ENCODE measurements at places on chromosomes 7 and 10.

DNA sequence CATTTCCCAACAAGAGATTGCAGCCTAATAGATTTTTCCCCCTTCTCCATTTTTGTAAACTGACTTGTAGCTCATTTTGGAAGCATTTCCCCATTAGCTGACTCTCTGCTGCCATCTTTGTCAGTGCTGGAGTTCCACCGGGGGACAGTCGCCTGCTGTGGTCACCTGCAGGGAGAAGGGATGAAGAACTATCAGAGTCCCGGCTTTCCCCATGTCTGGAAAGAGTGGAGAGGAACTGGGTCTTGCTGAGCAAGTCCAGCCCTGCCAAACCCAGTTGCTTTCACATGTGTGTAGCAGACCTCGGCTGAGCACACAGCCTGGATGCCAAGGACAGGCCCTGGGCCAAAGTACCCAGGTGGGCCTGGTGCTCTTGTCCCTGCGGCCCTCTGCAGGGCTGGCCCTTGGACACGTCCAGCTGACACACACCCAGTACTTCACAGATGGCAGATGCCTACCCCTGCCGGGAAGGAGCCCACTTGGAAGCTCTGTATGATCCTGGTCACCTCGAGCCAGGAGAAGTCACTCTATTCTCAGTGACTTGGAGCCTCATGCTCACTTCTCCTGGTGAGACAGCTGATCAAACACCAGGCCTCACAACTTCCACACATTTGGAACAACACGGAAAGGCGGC is 157.3 kb upstream of the NPVF start:
- DNase-seq: no peak

DNA sequence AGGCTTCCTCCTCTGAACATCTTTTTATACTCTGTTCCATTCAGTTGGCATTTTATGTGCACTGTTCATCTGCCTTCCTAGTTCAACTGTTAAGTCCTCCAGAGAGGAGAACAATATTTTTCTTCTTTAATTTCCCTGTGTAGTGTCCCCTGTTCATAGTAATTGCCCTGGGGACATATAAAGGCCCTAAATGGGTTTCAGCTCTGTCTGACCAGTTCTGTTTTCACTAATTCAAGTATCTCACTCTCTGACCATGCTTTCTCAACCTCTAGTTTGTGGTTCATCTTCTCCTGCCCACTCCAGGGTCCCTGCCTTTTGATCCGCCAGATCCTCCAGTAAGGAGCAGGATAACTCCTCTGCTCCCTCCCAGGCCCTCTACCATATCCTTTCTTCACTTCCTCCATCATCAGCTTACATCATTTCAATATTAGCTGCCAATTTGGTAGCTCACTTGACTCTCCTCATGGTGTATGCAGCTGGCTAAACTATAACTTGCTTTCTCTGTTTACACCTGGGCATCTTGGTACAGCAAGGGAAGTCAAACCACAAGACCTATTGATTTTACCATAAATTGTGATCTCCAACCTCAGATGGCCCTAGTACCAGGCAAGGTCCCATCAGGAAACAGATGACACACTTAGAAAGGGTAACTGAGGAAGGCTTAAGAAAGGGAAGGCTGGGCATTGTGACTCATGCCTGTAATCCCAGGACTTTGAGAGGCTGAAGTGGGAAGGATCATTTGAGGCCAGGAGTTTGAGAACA is 17.7 kb upstream of the C10orf67 start:
- DNase-seq: no peak

- DNase-seq: no peak
These were observed 264.4 kb downstream of the SKAP2 start for GRCh38 chr7:26599982-26600381.

- DNase-seq: no peak
These were observed 85.9 kb downstream of the PON1 start for GRCh38 chr7:95238252-95238943.

GRCh38 chr7:13532028-13532753 is 457.3 kb downstream of the ETV1 start:
- DNase-seq: no peak

GRCh38 chr10:98367604-98368451 is 47.2 kb downstream of the PYROXD2 start:
- no peak for DNase-seq

DNA sequence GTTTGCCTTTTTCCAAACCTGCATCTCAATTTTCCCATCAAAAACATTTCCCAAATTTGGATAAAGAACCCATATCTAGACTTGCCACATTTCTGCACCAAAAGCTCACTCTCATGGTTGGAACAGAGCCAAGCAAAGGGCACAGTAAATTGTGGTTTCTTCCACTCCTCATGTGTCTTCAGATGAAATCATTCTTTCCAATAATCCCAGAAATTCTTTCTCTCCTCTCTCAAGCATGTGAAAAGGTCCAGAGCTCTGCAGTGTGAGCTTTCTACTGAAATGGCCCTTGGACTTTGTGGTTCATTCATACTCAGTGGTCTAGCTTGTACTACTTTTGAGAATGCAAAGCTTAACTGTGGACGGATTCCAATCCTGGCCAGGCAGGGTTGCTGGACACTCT is 19.8 kb downstream of the PRSS2 start:
- no peak for DNase-seq

- no peak for DNase-seq
These were observed 17.3 kb upstream of the C10orf95 start for GRCh38 chr10:102468683-102469082.

DNA sequence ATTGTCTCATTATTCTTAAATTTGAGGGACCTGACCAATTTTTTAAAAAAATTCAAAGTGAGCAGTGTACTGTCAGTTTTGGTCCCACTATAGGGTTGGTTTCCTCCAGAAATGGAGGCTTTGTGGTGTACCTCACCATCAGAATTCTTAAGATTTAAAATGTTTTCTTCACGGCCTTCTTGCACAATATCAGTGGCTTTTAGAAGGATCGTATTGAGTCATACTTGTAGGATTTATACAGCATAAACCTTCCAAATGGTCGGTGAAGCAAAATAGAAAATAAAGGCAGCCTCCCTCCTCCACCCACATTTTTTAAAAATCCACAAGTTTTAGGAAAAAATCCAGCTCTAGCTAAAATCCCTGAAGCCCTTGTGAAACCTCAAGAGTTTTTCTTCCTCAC is 126.4 kb downstream of the RNLS start:
- DNase-seq: no peak

DNA sequence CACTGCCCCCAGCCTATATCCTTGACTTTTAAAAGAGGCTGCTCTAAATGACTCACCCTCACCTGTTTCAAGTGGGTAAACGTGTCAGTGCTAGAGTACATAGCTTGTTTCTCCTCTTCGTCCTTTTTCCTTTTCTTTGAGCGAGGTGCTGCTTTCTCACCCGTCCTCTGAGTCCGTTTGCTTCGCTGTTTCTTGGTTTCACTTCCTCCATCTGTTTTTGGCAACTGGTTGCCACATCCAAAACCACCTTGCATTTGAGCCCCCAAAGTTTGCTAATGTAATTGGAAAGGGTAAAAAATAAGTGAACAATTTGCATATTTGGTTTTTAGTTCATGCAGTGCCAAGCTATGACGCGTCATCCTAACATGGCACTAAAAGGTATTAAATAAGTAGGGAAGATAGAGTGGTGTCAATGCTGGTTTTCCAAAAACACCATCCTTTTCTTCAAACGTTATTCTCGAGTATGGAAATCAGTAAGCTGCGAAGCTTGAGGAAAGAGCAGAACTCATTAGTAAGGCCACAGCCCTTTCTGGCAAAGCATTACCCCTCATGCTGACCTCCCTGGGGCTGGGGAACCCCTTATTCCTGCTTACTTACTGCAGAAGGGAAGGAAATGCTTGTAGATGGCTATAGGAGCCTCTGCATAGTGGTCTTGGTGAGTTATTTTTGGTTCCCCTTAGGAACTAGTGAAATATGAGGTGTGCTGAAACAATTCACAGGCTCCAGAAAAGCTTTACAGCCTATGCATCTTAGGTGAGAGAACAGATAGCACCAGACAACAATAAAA is 133.5 kb downstream of the GALNT11 start:
- DNase-seq: no peak

All from right renal pelvis (tissue), 4 donors.